ENCODE measurements at places on chromosomes 2 and 18. TPM values are rescaled to one million over a fixed set of nuclear protein-coding genes. Genes with fewer than 3 reads are reported as not detected.

DNA sequence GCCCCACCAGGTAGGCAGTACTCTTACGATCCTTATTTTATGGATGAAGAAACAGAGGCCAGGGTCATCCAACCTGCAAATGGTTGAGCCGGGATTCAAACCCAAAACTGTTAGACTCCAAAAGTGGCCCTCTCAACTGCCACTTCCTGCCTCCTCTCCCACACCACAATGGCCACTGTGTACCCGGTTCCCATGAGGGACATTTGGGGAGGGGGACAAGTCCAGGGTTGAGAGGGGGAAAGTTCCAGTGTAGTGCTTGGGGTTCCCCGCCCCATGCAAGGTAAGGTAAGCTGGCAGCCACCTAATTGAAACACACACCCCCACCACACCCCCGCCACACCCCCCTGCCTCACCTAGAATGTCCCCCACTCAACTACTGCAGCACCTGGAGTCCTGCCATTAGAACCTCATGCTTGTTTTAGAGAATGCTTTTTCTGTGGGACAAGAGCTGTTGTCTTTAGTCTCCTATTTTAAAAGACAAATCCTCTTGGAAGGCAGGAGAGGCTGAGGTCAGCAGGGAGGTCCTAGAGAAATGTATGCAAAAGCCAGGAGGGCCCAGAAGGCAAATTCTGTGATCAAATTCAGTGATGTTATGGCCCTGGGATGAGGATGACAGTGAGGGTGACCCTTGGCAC lies 145.2 kb downstream of the ZFP36L2 start:
- DNase-seq: no peak

CIB4 gene
- 0.19 TPM for total RNA-seq

GRCh38 chr2:65027616-65028244 lies 28.5 kb upstream of the CEP68 start:
- no peak for DNase-seq

- DNase-seq: no peak
Measured at GRCh38 chr2:134581877-134582546, 136.8 kb downstream of the TMEM163 start.

Data from thymus (tissue), 14 donors.